Transverse colon (tissue), 4 donors: ENCODE measurements at places on chromosomes 7 and 10. TPM values are rescaled to one million over a fixed set of nuclear protein-coding genes. Genes with fewer than 3 reads are reported as not detected.

ADRA2A gene
- 53.5 TPM for total RNA-seq

CCDC172 gene
- total RNA-seq: not detected

- H3K27ac ChIP-seq: no peak overlapping the region
- no peaks in the 10 kb centered on the region for H3K36me3 ChIP-seq
- H3K4me1 ChIP-seq: no peaks in the 10 kb centered on the region
- DNase-seq: no peak
- no peak overlapping the region for H3K4me3 ChIP-seq
- H3K27me3 ChIP-seq: peaks cover 9% of the 10 kb centered on the region
Measured at GRCh38 chr10:117472872-117473271, 69.7 kb upstream of the EMX2 start.

DNA sequence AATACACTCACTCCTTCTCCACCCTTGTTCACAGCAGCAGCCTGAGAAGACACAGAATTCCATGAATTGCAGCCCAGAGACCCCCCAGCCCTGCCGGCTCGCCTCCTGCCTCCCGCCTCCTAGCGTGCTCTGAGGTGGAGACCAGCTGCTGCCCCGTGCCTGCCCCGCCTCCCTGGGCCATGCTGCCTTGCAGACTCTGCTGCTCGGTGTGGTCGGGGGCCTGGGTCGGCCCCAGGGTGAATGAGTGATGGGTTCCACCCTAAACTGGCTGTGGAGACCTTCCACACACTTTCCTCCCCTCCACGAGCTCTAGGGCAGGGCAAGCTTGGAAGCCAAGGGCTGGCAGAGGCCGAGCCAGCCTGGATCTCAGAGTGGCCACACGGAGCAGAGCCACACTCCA is 479.3 kb downstream of the DNAJB6 start:
- no peaks in the 10 kb centered on the region for H3K27me3 ChIP-seq
- no peak overlapping the region for H3K27ac ChIP-seq
- no peak for DNase-seq
- H3K4me3 ChIP-seq: no peak overlapping the region
- no peaks in the 10 kb centered on the region for H3K4me1 ChIP-seq

- H3K4me1 ChIP-seq: no peaks in the 10 kb centered on the region
- H3K27ac ChIP-seq: no peak overlapping the region
- H3K36me3 ChIP-seq: no peaks in the 10 kb centered on the region
- H3K4me3 ChIP-seq: no peak overlapping the region
Measured at GRCh38 chr7:115734641-115735040, 295.9 kb downstream of the TFEC start.
